ENCODE measurements at places on chromosomes 5 and 9. TPM values are rescaled to one million over a fixed set of nuclear protein-coding genes. Genes with fewer than 3 reads are reported as not detected.

Gene MLANA
- not detected for total RNA-seq

Gene LECT2
- not detected for total RNA-seq

Gene TOMM5
- 326 TPM for total RNA-seq

Gene TTC33
- total RNA-seq = 9.7 TPM

Gene MAMDC4
- total RNA-seq = 2.6 TPM

Gene TMEM174
- total RNA-seq = not detected

Gene TMEM215
- not detected for total RNA-seq

Gene SHOC1
- total RNA-seq = not detected

Gene MAPK9
- total RNA-seq = 31.5 TPM

Gene PSD2
- total RNA-seq = not detected

Gene CD274
- total RNA-seq = 2.1 TPM

Gene FAM151B
- total RNA-seq = 1.6 TPM

All from A549 treated with Hydrocortisone at 1 μM for 4 hours (cell line).